Eye (tissue), 1 donor: ENCODE measurements at places on chromosomes 16 and 17.
A peak's percentile ranks its signal among the peaks of the same experiment; 100 is the strongest.

GRCh38 chr16:84585886-84586285 is 32.0 kb downstream of the COTL1 start:
- peak; percentile 89 for DNase-seq

DNA sequence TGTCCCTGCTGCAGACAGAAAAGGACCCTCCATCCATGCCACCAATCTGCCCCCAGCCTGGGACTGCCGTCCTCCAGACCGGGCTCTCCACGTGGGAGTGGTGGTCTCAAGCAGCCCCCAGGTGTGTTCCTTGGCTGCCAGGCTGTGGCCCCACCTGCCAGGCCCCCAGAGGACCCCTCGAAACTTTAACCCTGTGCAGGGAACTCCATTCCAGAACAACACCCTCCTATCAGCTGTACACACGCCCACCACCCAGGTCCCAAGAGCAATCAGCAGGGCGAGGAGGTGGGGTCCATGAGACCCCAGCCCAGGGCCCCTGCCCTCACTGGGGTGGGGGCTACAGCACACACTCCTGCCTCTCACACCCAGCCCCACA is 1.4 kb downstream of the PYCR1 start:
- no peak for DNase-seq

- no peak for DNase-seq
These were observed 190.2 kb upstream of the CDH11 start for GRCh38 chr16:65312071-65312470.

- no peak for DNase-seq
These were observed 697.2 kb downstream of the TOX3 start for GRCh38 chr16:51849715-51850114.

GRCh38 chr16:19696328-19696727 is 21.7 kb downstream of the KNOP1 start:
- DNase-seq = peak; percentile 62

GRCh38 chr16:8585041-8585440 is 5.3 kb downstream of the TMEM114 start:
- no peak for DNase-seq

- no peak for DNase-seq
These were observed 238.9 kb downstream of the RBFOX3 start for GRCh38 chr17:79371984-79372383.

GRCh38 chr17:8186446-8186786 is 3.6 kb downstream of the BORCS6 start:
- no peak for DNase-seq

- DNase-seq = no peak
These were observed 42.9 kb upstream of the MRTFB start for GRCh38 chr16:14028202-14028601.

DNA sequence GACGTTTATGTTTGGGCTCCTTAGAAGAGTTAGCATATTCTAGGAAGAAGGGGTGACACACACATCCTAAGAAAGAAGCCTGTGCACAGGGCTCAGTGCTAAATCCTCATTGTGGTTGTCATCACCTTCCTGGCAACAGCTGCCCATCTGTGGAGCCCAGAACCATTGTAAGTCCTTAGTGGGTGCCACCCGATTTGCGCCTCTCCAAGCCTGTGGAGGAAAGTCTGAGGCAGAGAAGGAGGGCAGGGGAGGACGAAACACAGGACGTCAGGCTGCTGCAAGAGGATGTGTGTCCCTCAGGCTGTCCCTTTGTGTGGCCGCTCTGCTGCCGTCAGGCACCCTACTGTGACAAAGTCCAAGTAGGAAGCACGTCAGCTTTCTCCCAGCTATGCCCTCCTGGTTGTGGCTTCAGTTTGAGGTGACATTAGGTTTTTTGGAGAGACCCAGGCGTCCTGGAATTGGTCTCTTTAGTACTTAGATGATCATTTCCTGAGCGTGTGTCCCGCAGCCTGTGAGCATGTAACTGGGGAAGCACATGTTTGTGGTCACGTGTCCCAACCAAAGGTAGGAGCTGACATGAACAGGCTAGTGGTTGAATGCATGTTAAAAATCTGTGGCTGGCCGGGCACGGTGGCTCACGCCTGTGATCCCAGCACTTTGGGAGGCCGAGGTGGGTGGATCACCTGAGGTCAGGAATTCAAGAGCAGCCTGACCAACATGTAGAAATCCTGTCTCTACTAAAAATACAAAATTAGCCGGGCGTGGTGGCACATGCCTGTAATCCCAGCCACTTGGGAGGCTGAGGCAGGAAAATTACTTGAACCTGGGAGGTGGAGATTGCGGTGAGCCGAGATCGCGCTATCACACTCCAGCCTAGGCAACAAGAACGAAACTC is 10.7 kb downstream of the CLUAP1 start:
- no peak for DNase-seq

- DNase-seq = peak; percentile 48
These were observed 118.1 kb downstream of the HIC1 start for GRCh38 chr17:2172999-2173398.

GRCh38 chr16:2468725-2469398 is 2.2 kb upstream of the NTN3 start:
- DNase-seq = peak; percentile 80

DNA sequence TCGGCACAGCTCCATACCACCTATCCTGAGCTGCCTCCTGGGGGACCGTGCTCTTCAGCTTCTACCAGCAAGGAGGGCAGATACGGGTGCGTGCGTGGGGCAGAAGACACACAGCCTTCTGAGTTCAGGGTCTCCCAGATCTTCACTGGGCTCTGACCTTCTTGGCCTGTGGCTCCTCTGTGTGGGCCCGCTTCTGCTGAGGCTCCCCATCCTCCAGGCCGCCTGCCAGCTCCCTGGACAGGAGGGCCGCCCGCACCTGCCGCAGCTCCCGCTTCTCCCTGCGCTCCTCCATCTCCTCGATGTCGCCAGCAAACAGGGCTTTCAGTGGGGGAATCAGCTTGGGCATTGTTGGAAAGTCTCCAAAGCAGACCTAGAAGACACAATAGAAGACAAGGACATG is 25.2 kb downstream of the ELAC2 start:
- no peak for DNase-seq
